ENCODE measurements at places on chromosomes 5 and 9.

GRCh38 chr5:13976223-13976622, 31.7 kb upstream of the DNAH5 start:
- DNase-seq = no peak

- DNase-seq = no peak
Observed at GRCh38 chr9:101758304-101758930, 20.0 kb upstream of the GRIN3A start.

- no peak for DNase-seq
Observed at GRCh38 chr5:160029004-160029403, 20.1 kb downstream of the TTC1 start.

DNA sequence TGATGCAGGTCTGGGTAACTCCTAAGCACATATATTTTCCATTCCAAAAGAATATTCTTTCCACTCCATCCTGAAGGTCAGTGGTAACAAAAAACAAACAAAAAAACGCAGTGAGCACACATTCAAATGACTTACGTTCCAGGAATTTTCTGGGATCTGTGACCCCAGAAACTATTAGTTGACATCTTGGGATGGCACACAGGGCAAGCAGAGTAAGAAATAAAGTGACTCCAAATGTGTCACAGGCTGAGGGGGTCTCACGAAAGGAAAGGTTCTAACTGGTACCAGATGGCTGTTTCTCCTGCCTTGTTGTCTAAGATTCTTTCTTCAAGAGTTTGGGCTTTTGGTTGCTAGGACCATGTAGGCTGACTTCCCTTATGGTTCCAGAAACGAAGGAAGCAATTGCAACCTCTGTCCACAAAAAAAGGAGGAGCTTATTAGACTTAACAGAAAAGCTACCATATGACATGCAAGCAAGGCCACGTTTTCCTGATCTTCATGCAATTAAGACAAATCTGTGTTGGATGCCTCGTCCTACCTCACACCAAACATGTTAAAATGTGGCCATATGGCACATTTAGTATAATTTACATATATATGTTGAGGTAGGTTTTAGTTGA, 32.7 kb downstream of the PTGS1 start:
- peak; percentile 74 for DNase-seq

GRCh38 chr5:112708103-112708622, 29.5 kb upstream of the APC start:
- DNase-seq = no peak

DNA sequence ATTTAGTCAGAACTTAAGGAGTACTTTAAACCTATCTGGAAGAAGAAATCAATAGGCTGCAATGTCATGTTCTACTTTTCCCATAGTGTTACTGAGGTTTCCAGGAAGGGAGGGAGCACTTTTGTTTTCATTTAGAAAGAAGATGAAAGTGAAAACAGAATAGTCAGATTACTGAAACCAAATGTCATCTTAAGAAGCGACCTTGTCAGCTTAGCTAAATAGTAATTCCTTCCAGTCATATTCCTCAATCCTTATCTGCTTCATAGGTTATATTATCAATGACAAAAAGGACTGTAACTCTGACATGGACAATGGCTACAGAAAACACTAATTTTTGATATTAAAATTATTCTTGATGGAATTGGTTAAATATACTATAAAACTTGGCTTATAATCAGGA, 27.7 kb downstream of the SAR1B start:
- no peak for DNase-seq

- peak; percentile 25 for DNase-seq
Observed at GRCh38 chr5:71586052-71586940, 844 bp upstream of the MCCC2 start.

All from fibroblast of skin of back (primary cell).